ENCODE measurements at places on chromosomes 4 and X.

GRCh38 chr4:42615131-42615763, 41.7 kb downstream of the ATP8A1 start:
- DNase-seq: no peak

GRCh38 chr4:6964858-6965257, 55.2 kb downstream of the TBC1D14 start:
- DNase-seq: no peak

DNA sequence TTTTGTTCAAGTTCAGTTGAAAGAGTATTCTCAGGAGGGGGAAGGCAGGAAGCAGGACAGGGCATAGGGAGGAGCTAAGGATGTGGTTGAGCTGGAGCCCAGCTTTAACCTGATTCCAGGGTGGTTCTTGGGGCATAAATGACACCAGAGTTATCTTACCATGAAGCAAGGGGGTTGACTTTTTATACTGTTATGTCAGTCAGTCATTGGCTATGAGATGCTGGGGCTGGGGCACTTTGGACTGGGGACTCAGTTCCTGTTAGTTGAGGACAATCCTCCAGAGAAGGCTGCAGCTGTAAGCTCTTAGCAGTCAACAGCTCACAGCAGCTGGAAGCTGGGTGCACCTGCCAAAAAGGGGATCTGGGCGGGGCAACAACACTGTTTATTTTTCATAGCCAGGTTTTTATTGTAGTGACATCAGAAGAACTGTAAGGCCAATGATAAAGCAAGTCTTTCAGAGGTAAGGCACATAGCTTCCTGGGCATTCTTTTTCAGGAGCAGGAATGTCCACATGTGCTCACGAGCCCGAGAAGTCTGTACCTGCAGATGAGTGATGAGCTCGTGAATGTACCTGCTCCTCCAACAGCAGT, 78.5 kb downstream of the MID1IP1 start:
- DNase-seq: no peak

DNA sequence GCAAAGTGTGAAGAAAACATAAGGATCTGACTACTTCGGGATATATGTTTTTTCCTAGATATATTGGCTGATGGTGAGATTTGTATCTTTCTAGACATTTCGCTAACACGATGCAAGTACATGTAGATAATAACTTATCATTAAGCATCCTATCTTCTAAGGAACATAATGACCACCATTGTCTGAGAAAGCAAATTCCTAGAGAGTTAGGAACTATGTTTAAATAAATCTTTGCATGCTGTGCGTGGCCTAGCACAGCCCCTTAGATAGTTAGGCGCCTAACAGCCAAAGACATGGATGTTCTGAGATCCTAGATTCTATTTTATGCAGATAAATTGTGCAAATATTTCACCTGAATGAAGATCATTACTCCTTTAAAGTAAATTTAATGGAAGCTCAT, 3.0 kb downstream of the COL4A6 start:
- no peak for DNase-seq

GRCh38 chr4:108834835-108835384, 72.1 kb upstream of the ETNPPL start:
- no peak for DNase-seq

DNA sequence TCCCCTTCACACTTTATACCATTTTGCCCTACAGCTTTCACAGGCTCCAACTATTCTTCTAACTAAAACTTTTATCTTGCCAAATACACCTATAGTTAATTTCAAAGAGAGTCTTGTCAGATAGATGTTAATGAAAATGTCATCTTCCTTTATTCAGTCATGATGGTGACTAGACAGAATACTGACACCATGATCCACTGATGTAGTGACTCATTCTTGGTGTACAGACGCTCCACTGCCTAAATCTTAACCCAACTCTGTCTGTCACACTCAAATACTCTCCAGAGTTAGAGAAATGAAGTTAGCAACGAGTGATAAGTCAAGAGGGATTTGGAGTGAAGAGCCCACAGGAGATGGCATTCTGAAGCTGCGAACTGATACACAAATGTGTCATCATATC, 32.1 kb upstream of the HDAC8 start:
- no peak for DNase-seq

GRCh38 chr4:155079871-155080270, 128.6 kb upstream of the NPY2R start:
- DNase-seq: no peak

DNA sequence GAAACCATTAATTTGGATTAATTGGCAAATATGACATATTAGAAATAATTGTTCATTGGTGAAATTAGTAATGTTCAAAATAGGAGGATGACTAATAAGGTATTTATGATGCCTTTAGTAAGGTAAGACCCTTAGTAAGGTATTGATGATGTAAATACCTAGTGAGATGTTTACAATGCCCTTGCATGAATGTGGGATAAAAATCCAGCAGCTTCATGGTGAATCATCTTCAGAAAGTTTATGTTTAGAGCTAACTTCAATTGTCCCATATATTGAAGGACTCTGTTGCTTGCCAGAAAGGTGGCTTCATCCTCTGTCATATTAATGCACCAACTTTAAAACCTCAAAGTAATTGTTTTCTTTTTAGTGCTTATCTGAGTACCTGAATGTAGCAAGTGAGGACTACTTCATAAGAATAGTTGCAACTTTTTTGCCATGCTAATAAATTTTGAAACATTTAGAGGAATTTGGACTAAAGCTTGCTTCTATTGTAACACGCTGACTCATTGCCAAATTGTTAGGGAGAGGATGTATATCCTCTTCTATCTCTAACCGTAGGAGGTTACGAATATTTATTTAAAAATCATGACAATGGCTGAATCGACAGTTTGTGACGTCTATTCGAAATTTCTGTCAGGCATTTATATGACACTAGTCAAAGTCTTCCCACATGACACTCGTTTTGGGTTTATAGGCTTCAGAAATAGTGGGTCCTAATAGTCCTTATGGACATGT, 174.1 kb upstream of the HS3ST1 start:
- no peak for DNase-seq

DNA sequence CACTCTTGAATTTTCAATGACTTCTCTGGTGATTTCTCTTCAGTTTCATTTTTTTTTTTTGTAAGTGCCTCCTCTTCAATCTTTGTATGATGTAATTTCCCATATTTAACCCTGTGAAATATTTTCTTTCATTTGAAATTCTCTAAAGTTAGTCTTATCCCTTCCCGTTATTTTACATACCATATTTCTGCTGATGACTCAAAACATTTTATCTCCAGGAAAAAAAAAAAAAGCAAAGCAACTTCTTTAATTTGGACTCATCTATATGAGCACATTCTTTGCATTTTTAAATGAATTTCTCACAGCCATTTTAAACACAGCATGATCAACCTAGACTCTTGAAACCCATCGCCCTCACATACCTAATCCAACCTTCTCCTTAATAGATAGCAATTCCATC, 1831.4 kb downstream of the ARAP2 start:
- DNase-seq: peak; percentile 1

- DNase-seq: no peak
Measured at GRCh38 chr4:921830-922331, 10.2 kb downstream of the GAK start.

DNA sequence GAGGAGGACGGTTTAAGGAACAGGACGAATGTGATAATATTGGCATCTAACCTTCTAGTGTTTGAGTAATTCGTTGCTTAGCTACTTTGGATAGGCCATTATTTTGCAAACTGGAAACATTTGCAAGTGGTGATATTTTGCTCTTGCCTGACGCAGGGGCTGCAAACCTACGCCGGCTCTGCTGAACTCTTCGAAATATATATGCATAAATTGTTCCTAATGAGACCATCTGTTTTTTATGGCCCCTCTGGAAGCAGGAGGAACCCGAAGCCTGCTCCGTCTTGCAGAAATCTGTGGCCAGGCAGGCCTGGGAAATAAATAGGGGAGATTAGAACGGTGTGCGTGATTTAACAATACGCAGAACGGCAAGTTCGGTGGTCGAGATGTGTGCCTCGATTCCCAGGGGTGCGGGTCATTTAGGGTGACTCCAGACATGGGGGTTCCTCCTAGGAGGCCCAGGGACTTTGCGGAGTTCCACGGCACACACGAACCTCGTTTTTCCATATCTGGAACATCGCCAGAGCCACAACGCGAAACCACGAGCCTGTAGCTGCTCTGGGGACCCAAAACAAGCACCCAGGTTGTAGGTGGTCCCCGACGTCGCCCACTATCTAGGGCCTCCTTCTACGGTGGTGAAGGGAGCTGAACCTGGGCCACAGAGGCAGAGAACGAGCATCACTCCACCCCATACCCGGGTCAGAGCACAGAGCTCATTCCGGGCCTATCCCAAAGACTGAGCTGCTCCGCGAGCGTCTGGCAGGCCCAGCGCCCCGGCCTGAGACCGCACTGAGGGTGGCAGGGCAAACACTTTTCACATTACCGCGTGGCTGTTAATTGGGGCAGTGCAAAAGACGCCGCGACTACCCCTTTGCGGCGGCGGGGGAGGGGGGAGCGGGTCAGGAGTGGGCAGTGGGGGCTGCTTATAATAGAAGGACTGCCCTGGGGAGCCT, 89.7 kb downstream of the BCOR start:
- no peak for DNase-seq

DNA sequence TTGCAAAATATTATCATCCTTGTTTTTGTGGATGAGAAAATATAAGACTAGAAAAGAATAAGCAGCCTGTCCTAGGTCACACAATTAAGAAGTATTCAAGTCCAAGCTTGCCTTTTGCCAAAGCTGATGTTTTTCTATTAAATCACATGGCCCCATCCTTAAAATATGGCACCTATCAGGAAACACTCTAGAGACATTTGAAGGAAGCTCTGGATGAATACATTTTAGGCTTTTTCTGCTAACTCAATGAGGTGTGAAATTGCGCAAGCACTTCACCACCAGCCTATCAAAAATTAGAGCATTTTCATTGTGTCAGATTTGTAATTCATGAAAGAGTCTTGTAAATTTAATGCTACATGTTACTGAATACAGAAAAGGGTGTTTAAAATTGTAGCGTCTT, 251.1 kb upstream of the MAD2L1 start:
- no peak for DNase-seq

GRCh38 chr4:1583051-1583785, 100.9 kb downstream of the FAM53A start:
- no peak for DNase-seq

DNA sequence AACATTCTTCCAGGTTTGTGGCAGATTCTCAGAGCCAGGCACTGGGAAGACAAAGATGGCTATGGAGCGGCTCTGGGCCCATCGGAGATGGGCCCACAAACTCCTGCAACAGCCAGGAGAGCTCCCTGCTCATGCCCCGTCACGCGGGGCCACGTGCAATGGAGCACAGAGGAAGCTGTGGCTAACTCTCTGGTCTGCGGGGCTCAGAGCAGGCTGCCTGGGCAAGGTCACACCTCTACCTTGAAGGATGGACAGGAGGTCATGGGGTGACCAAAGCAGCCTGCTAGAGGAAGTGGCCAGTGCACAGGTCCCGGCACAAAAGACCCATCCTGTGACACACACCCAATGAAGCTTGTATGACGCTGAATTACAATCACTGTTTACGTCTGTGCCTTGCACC, 45.2 kb downstream of the C4orf50 start:
- DNase-seq: no peak

GRCh38 chrX:41332408-41333002, 1.5 kb upstream of the DDX3X start:
- no peak for DNase-seq

DNA sequence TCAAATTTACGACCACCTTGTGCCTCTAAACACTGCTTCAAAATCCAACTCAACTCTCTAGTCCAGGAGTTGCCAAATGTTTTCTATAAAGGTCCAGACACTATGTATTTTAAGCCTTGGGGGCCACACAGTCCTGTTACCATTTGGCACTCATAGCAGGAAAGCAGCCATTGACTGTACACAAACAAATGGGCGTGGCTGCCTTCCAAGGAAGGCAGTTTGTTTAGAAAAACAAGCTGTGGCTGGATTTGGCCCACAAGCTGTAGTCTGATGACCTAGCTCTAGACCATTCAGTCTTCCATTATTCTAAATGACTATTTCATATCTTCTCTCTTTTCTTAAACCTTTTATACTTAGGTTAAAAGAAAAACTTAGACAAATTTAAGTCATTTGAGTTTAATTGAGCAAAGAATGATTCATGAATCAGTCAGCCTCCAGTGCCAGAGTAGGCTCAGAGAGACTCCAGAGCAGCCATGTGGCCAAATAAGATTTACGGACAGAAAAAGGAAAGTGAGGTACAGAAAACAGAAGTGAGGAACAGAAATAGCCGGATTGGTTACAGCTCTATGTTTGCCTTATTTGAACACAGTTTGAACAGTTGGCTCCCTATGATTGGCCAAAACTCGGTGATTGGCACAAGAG, 825.8 kb upstream of the LCORL start:
- no peak for DNase-seq

GRCh38 chr4:3434881-3435685, 6.7 kb upstream of the HGFAC start:
- DNase-seq: no peak

- DNase-seq: no peak
Measured at GRCh38 chr4:112318239-112319142, 21.3 kb downstream of the ALPK1 start.

- DNase-seq: peak; percentile 9
Measured at GRCh38 chr4:126354784-126355183, 1040.0 kb downstream of the FAT4 start.

GRCh38 chr4:47031011-47031678, at the start of gene GABRB1:
Gene GABRB1 (plus strand): TSS chr4:47031567.
- DNase-seq: no peak

DNA sequence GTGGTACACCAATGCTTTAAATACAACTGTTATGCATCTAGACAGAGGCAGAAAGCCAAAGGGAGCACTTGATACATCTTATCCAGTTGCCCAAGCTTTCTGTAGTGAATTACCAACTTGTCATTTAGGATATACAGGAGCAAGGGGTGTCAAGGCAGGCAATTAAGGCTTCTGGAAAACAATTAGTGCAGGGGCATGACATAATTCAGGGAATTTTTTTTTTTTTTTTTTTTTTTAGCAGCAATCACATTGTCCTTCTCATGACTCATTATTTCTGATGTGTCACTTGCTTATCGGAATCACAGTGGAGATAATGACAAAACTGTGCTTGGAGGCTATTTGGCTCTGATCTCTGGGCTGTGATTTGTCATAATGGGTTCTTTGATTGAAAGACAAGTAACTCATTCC, 259.5 kb downstream of the ARHGAP24 start:
- DNase-seq: no peak

DNA sequence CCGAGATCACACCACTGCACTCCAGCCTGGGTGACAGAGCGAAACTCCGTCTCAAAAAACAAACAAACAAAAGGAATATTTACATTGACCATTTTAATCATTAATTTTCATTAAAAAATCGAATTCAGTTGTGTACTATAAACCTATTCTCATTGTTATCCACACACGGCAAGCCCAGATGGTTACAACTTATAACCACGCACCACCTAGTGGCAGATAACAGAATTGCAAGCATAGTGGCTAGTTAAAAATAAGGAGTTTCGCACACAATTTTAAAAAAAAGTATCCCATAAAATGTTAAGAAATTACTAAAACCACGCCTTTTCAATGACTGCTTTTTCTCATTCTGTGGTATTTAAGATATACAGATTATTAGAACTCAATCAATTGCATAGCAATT, 25.4 kb downstream of the MBNL3 start:
- no peak for DNase-seq

DNA sequence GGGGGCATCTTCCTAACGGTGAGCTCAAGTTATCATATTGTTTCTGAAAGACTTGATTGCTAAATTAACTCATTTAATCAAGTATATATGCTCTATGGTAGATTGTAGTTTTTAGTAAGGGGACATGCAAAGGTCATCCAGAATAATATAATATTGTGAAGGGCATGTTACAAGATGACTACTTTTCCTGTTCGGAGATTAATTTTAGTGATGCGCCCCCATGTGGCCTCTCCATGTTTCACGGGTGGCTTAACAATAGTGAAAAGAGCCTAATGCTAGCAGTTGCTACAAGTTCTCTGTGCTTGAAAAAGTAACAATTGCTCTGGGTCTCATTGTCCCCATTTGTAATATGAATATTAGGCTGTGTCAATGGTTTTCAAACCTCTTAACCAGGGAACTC, 12.2 kb downstream of the SMPX start:
- DNase-seq: no peak

Measured in fibroblast of skin of left biceps (primary cell).